ENCODE measurements at places on chromosomes 12 and 14.

DNA sequence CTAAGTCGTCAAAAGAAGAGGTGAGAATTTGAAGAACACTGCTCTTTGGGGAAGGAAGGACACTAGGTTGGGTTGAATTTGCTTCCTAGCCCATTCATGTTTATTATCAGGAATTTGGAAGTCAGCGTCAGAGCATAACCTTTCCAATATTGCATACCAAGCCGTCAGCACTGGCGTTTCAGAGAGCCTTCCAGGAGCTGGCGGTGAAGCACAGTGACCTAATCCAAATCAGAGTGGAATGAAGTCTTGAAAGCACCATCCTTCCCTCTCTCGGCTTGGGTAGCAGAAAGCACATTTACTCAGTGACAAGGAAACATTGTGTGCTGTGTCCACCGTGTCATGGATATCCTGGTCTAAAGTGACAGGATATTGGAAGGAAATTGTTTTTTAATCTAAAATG lies 240.3 kb upstream of the PELI2 start:
- no peak for DNase-seq

GRCh38 chr12:30450226-30450625 lies 245.4 kb downstream of the IPO8 start:
- DNase-seq = no peak

DNA sequence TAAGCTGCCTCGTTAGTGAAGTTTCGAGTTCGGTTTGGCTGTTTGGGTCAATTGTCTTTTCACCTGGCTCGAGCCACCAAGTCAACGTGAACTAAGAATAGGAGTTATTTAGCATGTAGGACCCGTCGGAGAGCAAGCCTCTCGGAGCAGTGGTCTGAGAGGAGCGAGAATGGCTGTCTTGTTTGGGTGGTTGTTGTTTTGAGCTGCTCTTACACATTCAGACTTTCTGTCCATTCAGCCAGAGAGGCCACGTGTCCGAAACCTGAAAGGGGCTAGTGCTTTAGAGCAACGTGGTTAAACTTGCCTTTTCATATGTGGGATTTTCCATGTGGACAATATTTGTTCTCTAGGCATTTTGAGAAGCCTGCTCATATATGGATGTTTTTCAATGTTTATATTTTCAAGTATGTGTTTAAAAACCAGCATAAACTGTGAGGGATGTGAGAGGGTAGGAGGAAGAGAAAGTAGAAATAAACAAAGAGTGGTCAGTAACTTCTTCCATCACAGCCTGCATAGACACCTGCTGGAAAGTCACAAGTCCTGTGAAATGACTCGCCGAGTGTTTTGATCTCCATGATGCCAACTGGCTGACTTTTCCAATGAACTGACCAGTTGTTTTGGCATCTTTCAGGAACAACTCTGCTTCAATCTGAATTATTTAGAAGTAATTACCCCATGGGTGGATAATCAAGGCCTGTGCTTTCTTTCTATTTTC lies 221.0 kb downstream of the ASCL1 start:
- no peak for DNase-seq

DNA sequence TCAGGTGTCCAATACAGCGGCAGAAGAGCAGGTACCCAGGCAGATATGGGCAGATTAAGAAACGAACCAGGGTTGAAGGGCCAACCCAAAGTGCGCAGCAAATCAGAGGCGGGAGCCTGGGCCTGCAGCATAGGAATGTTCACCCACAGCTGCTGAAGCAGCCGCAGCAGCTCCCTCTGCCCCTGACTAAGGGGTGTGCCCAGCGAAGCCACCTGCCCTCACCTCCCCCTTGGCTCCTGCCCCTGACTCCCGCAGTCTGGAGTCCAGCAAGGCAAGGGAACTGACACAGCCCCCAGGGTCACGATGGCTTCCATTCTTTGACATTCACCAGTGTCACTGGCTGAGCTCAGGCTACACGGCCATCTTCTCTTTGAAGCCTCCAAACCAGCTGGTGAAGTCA lies 27.3 kb upstream of the ZFP36L1 start:
- DNase-seq = no peak

GRCh38 chr12:83462419-83462818 lies 775.7 kb downstream of the TMTC2 start:
- peak; percentile 25 for DNase-seq

DNA sequence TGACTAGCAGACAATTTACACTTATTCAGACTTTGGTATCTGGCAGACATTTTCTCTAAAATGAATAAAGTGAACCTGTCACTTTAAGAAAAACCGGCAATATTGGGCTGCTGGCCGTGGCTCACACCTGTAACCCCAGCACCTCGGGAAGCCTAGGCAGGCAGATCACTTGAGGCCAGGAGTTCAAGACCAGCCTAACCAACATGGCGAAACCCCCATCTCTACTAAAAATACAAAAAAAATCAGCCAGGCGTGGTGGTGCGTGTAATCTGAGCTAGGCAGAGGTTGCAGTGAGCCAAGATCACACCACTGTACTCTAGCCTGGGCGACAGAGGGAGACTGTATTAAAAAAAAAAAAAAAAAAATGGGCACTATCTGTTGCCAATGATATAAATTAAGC lies 11.5 kb downstream of the DUSP16 start:
- no peak for DNase-seq

- no peak for DNase-seq
Observed at GRCh38 chr14:38185671-38186070, 22.0 kb upstream of the SSTR1 start.

- DNase-seq = no peak
Observed at GRCh38 chr14:95370076-95370475, 50.4 kb upstream of the CLMN start.

DNA sequence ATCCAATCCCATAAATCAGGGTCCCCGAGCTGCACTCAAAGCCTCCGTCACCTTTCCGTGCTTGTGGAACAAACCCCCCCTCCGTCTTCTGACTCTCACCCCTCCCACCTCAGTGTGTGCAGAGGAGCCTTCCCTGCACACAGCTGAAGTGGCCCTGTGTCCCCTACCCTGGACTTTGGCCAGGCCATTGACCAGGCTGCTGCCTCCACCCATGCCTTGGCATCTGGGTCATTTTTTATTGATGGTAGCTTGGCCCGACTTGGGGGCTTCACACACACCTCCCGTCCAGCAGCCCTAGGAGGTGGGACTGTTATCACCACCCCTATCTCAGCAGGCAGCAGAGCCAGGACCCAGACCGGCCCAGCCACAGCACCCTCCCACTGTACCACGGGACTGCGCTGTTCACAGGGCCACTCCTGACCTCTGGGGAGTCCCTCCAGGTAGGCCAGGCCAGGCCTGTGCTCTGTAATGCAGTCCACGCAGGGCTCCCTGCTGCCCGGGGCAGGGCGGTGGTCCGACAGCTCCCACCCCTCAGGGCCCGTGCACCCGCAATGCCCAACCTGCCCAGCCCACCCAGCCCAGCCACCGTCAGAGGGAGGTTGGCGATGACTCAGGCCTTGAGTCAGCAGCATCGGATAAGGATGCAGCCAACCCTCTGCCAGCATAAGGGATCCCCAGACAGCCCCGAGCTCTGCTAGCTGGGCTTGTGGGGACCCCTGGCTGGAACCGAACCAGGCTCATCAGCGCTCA lies 9.2 kb upstream of the INF2 start:
- peak; percentile 66 for DNase-seq

- no peak for DNase-seq
Observed at GRCh38 chr12:88309546-88309945, 167.4 kb downstream of the TMTC3 start.

- DNase-seq = no peak
Observed at GRCh38 chr14:34299360-34299759, 162.7 kb downstream of the SPTSSA start.

- no peak for DNase-seq
Observed at GRCh38 chr12:38949363-38949762, 44.0 kb upstream of the CPNE8 start.

- no peak for DNase-seq
Observed at GRCh38 chr12:5257763-5258495, 174.0 kb upstream of the NTF3 start.

DNA sequence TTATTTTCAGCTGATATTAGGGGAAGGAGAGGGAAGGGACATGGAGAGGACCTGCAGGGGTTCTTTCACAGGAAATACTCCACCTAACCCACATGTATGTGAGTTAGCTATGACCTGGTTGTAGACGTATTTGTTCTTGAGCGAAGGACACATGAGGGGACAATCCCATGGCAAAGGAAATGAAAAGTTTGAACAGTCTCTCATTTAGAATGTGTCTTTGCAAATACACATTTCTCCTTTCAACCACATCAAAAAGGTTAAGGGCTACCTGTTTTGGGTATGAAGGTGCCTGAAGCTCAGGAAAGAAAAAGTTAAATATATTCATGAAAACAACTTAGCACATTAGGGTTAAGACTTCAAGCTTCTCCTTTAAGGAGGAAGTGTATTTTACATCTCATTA lies 7.4 kb downstream of the PYGL start:
- DNase-seq = no peak

DNA sequence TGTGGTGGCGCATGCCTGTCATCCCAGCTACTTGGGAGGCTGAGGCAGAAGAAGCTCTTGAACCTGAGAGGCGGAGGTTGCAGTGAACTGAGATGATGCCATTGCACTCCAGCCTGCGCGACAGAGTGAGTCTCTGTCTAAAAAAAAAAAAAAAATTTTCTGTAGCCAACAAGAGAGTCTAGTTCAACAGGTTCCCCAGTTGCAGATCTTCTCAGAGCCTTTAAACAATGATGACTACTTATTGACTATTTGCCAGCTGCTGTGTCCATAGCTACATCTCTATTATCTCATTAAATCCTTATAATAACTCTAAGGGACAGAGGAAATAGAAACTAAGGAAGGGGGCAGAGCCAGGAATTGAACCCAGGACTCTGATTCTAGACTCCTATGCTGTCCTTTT lies 15.2 kb upstream of the MYL2 start:
- DNase-seq = no peak

DNA sequence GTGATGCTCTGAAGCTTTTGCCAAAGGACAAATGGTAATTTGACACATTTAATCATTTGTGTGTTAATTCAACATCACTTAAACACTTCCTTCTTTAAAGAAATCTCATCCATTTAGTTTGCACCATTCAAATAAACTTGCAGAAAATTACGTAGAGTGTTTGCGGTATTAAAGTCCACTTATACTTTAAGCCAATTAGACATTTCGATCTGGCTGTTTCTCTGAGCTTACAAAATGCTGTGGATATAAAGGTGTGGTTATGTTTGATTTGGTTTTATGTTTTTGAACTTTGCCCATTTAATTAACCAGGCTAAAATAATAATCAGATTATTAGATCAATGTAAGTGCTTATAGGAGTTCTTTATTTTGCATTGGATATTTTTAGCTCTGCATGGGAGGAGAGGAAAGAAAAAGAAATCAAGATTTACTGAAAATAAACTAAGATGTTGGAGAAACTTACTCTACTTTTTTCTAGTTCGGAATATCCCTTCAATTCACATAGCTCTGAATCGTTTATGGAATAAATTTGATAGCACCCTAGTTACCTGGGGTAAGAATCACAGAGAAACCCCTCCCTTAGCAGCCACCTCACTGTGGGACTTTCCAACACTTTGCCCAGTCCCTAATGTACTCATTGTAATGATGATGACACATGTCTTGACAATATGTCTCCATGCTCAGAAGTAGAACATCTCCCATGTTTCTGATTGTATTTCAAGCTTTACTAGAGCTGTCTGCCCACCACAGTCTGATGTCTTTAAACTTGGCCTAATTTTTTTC lies 268.0 kb downstream of the BTG1 start:
- DNase-seq = peak; percentile 10

- no peak for DNase-seq
Observed at GRCh38 chr14:51622376-51622775, 29.3 kb upstream of the FRMD6 start.

- no peak for DNase-seq
Observed at GRCh38 chr12:62605981-62606380, 139.4 kb downstream of the MON2 start.

DNA sequence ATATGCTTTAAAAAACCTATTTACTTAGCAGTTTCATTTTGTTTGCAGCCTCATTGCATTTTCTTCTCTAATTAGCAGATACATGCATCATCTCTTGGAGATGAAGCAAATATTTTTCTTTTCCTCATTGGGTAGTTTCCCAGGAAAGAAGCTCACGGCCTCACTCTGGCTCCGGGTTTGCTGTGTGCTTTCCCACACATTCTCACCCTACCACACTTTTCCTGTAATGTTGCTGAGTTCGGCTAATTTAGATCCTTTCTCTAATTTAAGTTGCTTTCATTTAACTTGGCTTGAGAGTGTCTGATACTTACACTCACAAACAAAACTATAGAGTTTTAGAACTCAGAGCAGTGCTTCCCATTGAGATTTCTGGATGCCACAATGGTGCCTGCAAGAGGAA lies 928.2 kb downstream of the NRXN3 start:
- DNase-seq = no peak

GRCh38 chr12:14833952-14834351 lies 9.4 kb downstream of the ART4 start:
- DNase-seq = no peak

DNA sequence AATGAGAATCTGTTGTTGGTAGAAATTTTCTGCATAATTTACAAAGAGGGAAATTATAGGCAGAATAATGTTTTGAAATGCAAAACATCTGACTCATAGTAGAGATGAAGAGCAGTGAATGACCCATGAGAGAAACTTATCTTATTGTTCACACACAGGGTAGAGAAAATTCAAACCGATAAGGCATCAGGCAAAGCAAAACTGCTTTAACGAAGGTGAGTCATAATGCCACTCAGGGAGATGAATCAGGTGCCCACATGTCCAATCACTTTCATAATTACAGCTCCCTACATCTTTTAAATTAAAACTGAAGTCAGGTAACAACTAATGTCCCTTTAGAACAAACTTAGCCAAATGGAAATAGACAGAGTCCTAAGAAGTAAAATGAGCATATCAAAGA lies 265.6 kb upstream of the GARIN6 start:
- no peak for DNase-seq

- no peak for DNase-seq
Observed at GRCh38 chr12:89840162-89840922, 131.7 kb upstream of the ATP2B1 start.

- no peak for DNase-seq
Observed at GRCh38 chr14:49250109-49250508, 336.1 kb downstream of the RPS29 start.

DNA sequence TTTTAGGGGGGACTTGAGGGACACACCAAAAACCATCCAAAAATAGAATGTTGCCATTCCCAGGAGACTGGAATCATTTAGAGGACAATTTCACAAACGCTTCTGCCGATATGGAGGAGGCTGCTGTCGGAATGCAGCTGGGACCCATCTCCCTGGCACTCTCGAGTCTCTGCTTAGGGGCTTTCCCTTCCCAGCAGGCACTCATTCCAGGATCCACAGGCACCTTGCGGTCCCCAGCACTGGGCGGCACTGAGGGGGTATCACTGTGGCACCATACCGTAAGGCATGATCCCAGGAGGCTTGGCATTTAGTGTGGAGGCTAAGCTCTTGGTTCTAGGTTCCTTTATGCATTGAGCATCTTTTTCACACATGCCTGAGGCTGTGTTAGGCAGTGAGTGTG lies 36.6 kb upstream of the LTBP2 start:
- DNase-seq = no peak

DNA sequence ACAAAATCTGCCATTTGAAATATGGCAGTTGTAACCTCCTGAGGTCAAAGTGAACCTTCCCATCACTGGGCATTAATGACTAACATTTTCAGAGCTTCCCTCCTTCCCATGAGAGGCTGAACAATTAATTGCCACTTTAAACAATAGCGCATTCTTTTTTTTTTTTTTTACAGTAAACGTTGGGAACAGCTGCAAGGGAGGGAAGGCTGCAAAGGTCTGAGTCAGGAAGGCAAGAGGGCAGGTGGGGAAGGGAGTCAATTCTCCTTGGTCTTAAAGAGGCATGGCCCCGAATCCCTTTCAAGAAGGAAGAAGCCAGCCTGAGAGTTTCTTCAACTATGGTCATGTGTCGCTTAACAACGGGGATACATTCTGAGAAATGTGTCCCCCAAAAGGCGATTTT lies 41.0 kb upstream of the PLEKHG3 start:
- DNase-seq = peak; percentile 39
